ENCODE measurements at places on chromosomes 3 and 15.

DNA sequence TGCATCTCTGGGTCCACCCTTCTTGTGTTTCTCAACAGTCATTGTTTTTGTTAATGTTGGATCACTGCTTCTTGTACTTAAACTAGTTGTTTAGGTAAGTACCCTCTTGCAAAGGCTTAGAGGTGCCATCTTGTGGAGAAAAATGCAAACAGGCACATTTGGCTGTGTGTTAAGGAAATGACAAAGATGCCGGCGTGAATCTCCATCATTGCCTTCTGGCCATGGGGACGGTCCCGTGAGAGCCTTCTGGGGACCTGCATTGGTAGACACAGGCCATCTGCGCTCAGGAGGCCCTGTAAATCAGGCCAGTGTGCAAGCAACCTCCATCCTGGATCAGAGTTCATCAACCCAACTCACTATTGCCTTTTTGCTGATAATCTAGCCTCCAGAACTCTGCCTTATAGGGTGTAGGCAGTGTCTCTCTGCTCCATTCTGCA is 158.6 kb upstream of the NR2E3 start:
- peak; percentile 83 for DNase-seq

GRCh38 chr3:149021830-149022229 is 30.5 kb downstream of the GYG1 start:
- no peak for DNase-seq

DNA sequence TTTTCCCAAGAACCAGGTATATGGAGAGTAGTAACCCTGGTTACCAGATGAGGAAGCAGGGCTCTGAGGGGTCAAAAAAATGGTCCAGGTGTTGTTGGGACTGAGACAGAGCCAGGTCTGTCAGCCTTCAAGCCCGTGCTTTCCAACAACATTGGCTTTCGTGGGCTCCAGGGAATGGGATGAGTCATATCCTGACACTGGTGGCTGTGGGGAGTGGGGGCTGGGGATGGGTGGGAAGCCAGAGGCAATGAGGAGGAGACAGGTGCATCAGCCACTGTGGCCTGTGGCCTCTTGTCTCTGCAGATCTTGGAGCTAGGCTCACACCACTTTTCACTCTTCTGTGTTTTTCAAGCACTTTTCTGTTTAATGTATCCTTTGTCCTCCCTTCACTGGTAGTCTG is 38.2 kb downstream of the CORO2B start:
- no peak for DNase-seq

DNA sequence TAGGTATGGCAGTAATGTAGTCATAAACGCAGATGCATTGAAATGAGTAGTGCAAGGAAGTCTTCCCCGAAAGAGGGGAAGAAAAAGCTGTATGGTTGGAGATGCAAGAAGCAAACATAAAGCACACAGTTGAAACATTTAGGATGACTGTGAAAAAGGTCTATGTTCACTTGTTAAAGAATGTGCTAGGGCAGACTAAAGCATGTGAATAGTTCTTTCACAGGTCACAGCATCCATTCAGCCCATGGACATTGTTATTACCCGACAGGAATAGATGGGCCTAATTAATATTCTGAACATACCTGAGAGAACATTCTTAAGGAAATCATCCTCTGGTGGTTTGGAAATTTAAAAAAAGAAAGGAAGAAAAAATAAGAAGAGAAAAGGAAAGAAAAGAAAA is 595.2 kb downstream of the ZIC1 start:
- no peak for DNase-seq

GRCh38 chr3:194124193-194124592 is 11.8 kb upstream of the HES1 start:
- no peak for DNase-seq

DNA sequence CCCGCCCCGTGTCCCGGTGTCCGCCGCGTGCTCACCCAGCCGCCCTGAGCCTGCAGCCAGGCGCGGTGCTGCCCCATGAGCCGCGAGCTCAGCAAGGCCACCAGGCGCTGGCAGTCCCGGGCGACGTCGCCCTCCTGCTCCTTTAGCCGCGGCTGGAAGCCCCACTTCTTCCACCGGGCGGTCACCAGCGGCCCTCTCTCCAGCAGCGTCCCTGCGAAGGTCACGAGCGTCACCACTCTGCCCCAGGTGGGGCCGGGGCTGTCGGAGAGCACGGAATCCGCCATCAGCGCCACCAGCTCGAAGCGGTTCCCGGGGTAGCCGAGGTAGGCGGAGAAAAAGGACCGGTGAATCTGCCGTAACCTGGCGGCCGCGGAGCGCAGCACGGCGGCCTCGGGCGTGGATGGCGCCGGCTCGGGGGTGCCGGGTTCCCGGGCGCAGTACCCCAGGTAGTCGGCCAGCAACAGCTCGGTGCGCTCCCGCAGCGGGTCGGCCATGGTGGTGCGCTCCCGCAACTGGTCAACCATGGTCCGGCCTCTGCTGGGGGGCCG is 298 bp downstream of the BCL2L10 start:
- DNase-seq, result peak; percentile 72

GRCh38 chr3:64382153-64382552 is 156.9 kb upstream of the PRICKLE2 start:
- no peak for DNase-seq

DNA sequence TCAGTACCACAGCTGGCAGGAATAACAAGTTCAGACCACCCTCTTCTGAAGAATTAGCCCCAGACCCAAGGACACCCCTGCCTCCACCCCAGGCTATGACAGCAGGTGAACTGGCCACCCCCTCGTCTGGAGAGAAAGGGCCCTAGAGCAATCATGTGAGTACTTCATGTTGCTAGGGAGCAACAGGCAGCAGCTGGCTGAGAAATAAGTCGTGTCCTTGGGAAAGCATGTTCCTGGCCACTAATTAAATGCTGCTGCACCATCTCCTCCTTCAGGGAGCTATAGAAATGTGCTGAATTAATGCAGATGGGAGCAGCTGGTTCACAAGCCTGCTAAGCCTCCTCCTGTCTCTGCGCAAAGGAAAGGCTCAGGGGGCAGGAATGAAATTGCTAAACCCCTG is 31.5 kb downstream of the MRPS11 start:
- no peak for DNase-seq

DNA sequence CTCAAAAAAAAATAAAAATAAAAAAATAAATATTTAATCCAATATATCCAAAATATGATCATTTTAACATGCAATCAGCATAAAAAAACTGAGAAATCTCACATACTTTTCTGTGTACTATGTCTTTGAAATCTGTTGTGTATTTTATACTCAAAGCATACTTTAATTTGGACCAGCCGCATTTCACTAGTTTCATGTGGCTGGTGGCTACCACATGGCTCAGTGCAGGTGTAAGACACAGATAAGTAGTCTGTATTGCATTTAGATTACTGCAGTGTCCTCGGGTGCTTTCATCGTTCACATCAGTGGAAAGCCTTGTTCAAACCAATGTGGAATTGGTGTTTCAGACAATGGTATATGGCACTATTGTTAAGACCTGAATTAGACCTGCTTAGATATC is 11.0 kb downstream of the CRTC3 start:
- no peak for DNase-seq

- DNase-seq, result no peak
These were observed 512.6 kb downstream of the MECOM start for GRCh38 chr3:169150920-169151319.

GRCh38 chr3:172355836-172356235 is 92.4 kb downstream of the GHSR start:
- DNase-seq, result no peak

GRCh38 chr15:67105065-67105951 is 39.9 kb downstream of the SMAD3 start:
- DNase-seq, result peak; percentile 67

- no peak for DNase-seq
These were observed 2.7 kb upstream of the CSTA start for GRCh38 chr3:122322095-122323075.
